ENCODE measurements at places on chromosomes 6 and 20. TPM values are rescaled to one million over a fixed set of nuclear protein-coding genes. Genes with fewer than 3 reads are reported as not detected.

Gene KIAA0408
- 74.6 TPM for total RNA-seq

Gene ATP6V1G2
- 5.0 TPM for total RNA-seq

Gene NRSN1
- total RNA-seq, result 5.4 TPM

Gene DACT2
- total RNA-seq, result 1.1 TPM

Gene EMILIN3
- 2.9 TPM for total RNA-seq

Gene CDSN
- not detected for total RNA-seq

Gene ZC2HC1B
- total RNA-seq, result not detected

Gene IRF4
- total RNA-seq, result 0.33 TPM

DNA sequence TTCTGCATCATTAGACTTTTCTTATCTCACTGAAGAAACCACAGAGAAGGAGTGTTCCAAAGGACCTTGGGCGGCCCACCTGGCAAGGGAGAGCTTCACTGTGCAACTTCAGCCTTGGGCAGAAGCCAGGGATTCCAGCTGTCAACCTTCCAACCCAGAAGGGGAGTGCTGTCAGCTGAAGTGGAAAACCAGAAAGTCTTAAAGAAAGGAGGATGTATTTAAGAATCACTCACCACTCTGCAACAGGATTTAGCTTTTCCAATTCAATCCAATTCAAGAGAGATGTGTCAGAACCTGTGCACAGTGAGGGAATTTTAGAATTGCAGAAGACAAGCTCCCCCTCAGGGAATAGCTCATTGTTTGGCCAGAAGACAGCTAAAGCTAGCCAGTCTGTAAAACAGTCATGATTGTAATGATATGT is 553.7 kb downstream of the CD83 start:
- H3K27me3 ChIP-seq, result no peaks in the 10 kb centered on the region
- peak; percentile 70 for DNase-seq
- no peaks in the 10 kb centered on the region for H3K4me1 ChIP-seq
- H3K27ac ChIP-seq, result no peak overlapping the region
- H3K4me3 ChIP-seq, result no peak overlapping the region
- H3K36me3 ChIP-seq, result no peaks in the 10 kb centered on the region

- H3K4me1 ChIP-seq, result no peaks in the 10 kb centered on the region
- H3K36me3 ChIP-seq, result no peaks in the 10 kb centered on the region
- DNase-seq, result peak; percentile 96
- peak overlapping the region; percentile 89 for H3K27ac ChIP-seq
- no peaks in the 10 kb centered on the region for H3K27me3 ChIP-seq
Observed at GRCh38 chr6:3825851-3826581, 23.2 kb upstream of the FAM50B start.

DNA sequence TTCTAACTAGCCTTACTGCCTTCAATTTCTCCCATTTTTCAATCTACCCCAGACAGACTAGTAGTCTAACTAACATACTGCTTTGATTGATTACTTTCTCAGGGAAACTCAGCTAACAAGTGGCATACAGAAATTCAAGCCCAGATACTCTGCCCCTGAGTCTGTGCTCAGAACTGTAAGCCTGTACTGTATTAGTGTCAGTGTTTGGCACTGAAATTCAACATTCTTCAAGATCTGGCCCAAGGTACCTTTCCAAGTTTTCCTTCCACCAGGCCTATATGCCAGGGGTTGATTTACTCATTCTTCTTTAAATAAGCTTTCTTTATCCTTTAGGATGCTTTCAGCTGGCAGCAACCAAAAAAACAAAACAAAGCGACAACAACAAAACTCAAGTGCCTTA is 433.2 kb upstream of the MARCKS start:
- H3K27ac ChIP-seq, result peak overlapping the region; percentile 38
- DNase-seq, result no peak
- no peak overlapping the region for H3K4me3 ChIP-seq
- H3K4me1 ChIP-seq, result peaks cover 11% of the 10 kb centered on the region
- H3K27me3 ChIP-seq, result no peaks in the 10 kb centered on the region

DNA sequence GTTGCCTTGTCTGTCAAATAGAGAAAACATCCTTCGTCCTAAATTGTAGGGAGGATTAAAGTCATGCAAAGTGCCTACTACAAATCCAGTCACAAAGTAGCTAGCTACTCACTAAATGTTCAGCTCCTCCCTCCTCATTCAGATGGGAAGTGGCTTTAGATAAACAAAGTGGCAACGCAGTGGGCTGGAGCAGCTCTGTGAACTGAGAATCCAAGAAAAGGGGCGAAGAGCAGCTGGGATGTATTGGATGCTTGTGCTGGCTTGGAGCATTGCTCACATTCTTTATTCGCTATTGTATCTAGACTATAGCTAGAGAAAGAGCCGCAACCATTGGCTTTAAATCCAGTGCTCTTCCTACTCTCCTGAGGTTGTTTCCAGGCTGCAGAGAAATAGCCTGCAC is 10.3 kb downstream of the MOG start:
- H3K4me3 ChIP-seq, result no peak overlapping the region
- peaks cover 55% of the 10 kb centered on the region for H3K27me3 ChIP-seq
- no peak overlapping the region for H3K27ac ChIP-seq
- H3K4me1 ChIP-seq, result no peaks in the 10 kb centered on the region
- no peak for DNase-seq

- no peak overlapping the region for H3K4me3 ChIP-seq
- no peak overlapping the region for H3K27ac ChIP-seq
- no peak for DNase-seq
- no peaks in the 10 kb centered on the region for H3K36me3 ChIP-seq
- no peaks in the 10 kb centered on the region for H3K4me1 ChIP-seq
Observed at GRCh38 chr6:47455533-47456209, 21.9 kb upstream of the CD2AP start.

- H3K4me1 ChIP-seq, result no peaks in the 10 kb centered on the region
- no peak for DNase-seq
- no peaks in the 10 kb centered on the region for H3K27me3 ChIP-seq
- H3K27ac ChIP-seq, result no peak overlapping the region
- H3K4me3 ChIP-seq, result no peak overlapping the region
- H3K36me3 ChIP-seq, result no peaks in the 10 kb centered on the region
Observed at GRCh38 chr6:152386131-152386530, 251.0 kb downstream of the SYNE1 start.

- peaks cover 2% of the 10 kb centered on the region for H3K36me3 ChIP-seq
- no peak for DNase-seq
- no peak overlapping the region for H3K4me3 ChIP-seq
- no peaks in the 10 kb centered on the region for H3K27me3 ChIP-seq
- no peak overlapping the region for H3K27ac ChIP-seq
- H3K4me1 ChIP-seq, result peaks cover 9% of the 10 kb centered on the region
Observed at GRCh38 chr6:154993026-154993425, 2.1 kb upstream of the TIAM2 start.

DNA sequence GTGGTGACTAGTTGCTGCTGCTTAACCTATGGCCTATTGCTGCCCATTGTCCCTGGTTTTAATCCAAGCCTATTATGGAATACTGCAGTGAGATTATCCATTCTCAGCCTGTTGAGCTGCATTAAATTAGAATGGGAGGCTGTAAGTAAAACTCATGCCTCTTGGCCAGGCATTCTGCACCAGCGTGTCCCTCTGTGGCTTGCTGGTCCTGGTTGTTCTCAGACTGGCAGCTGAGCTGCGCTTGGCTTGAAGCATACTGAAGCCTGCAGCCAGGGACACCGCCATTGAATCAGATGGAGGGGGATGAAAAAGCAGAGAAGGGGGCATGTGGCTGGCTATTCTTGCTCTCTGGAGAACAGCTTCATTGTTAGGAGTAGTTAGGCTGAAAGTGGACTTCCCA is 15.6 kb downstream of the LRRN4 start:
- H3K36me3 ChIP-seq, result peaks cover 16% of the 10 kb centered on the region
- no peak overlapping the region for H3K27ac ChIP-seq
- H3K27me3 ChIP-seq, result no peaks in the 10 kb centered on the region

DNA sequence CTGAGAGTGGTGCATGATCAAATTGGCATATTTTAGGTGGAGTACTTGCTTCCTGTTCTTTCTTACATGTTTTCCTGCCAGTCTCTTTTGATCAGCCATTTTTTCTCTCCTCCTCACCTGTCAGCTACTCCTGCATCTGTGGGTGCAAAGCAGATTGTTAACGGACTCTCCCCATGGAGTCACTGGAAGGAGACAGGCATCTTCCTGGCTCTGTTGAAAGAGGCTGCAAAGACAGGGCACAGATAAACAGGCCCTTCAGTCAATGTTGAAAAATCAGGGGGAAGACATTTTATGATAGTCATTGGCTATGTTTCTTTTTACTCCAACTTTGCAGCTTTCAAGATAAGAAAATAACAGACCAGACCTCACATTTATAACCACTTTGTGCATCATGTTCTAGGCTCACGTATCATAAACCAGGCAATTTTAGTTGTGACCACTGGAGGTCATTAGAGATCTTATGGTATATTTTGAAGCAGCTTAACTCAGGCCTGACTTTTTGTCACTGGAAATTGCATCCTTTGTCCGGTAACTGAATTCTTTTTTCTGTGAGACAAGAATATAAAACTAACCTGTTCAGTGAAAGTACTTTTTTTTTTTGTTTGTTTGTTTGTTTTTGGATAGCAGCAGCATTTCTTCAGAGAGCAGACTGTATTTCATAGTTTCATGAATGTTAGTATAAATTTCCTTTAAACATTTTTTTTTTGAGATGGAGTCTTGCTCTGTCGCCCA is 20.1 kb downstream of the ECT2L start:
- DNase-seq, result no peak
- peak overlapping the region; percentile 8 for H3K27ac ChIP-seq
- no peak overlapping the region for H3K4me3 ChIP-seq
- no peaks in the 10 kb centered on the region for H3K4me1 ChIP-seq
- H3K36me3 ChIP-seq, result no peaks in the 10 kb centered on the region

DNA sequence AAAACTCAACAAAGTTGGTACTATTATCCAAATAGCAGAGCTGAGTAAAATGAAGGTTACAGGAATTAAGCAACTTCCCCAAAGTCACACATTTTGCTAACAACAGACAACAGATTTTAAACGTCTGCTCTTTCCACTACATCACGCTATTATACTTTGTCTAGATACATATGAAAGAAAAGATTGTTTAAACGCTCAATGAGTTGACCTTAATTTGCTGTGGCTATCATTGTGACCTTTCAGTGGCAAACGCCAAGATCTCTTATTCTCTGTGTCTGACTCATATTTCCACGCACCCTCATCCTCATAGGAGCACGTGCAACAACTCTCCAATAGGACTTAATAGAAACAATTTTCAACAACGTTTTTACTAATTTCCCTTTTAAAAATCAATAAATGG is 540.1 kb downstream of the MAFB start:
- no peaks in the 10 kb centered on the region for H3K27me3 ChIP-seq
- no peaks in the 10 kb centered on the region for H3K36me3 ChIP-seq
- no peaks in the 10 kb centered on the region for H3K4me1 ChIP-seq
- H3K27ac ChIP-seq, result no peak overlapping the region

- H3K27ac ChIP-seq, result no peak overlapping the region
- no peaks in the 10 kb centered on the region for H3K36me3 ChIP-seq
- no peak for DNase-seq
- H3K27me3 ChIP-seq, result no peaks in the 10 kb centered on the region
- no peaks in the 10 kb centered on the region for H3K4me1 ChIP-seq
Observed at GRCh38 chr20:5870568-5870981, 79.8 kb downstream of the TRMT6 start.

DNA sequence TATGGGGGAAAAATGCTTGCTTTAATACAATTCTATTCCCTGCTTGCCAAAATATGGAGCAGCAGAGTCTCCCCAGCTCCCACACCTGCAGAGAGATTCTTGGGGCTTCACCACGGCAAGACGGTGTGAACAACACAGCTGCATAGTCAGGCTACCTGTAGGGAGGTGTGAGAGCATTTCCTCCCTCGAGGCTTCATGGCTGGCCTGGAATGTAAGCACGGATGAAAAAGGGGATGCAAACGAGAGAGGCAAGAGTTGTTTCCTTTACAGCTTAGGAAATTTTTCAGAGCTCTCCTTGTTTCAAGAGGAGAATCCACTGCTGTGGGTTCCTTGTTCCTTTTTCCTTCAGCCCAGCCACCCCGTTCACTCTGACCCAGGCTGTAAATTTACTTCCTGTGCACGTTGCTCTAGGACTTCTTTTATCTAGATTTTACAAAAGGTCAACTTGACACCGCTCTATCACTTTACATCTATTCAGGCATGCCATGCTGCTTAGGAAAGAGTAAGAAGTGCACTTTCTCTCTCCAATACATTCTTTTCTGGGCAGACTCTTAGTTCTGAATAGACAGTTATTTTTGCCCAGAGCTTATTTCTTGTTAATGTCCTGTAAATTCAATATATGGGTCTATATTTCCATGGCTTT is 197.1 kb downstream of the KHDC1L start:
- H3K36me3 ChIP-seq, result no peaks in the 10 kb centered on the region
- H3K27me3 ChIP-seq, result no peaks in the 10 kb centered on the region
- no peak for DNase-seq
- no peak overlapping the region for H3K27ac ChIP-seq
- H3K4me1 ChIP-seq, result no peaks in the 10 kb centered on the region
